ENCODE measurements at places on chromosomes 1 and 21.

DNA sequence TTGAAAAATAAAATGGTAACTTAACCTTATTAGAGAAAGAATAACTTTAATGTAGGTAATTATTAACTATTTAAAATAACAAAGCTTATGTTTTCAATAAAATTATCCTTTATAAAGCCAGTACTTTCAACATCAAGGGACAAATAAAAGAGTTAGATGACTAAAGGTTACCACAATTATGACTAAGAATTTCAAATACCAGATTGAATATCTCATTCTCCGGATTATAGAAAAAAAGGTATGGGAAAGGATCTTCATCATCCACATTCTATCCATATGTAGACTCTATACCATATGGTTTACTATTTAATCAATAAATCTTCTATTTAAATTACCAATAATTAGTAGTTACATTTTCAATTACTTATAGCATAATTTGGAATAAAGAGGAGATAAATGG lies 62.8 kb downstream of the TOR3A start:
- DNase-seq: no peak

- DNase-seq: no peak
Observed at GRCh38 chr21:26138615-26139257, 31.8 kb downstream of the APP start.

DNA sequence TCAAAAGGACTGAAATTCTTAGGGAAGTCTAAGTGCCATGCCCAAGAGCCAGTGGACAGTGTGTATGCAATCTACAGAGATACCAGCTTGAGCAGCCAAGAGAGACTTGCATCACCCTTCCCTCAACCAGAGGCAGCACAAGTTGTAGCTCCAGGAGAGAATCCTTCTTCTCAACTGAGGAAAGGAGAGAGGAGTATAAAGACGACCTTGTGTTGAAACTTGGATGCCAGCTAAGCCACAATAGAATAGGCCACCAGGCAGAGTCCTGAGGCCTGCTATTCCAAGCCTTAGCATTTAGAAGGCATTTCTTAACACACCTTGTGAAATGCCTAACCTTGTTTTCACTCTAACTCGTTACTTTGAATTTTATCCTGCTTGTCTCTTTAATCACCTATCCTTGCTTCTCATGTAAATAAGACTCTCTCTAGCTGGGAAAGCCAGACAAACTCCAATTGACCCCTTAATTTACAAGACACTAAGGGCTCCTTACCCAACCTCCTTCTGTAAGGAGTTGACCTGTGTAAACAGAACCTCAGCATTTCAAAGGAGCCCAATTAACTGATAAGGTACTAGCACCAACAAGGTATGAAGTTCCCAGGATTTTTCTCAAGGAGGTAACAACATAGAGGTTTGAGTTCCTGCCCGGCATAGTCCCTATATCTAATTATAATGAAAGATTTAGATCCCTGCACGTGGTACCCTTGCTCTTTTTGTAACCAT lies 738.8 kb downstream of the AMY1C start:
- no peak for DNase-seq

DNA sequence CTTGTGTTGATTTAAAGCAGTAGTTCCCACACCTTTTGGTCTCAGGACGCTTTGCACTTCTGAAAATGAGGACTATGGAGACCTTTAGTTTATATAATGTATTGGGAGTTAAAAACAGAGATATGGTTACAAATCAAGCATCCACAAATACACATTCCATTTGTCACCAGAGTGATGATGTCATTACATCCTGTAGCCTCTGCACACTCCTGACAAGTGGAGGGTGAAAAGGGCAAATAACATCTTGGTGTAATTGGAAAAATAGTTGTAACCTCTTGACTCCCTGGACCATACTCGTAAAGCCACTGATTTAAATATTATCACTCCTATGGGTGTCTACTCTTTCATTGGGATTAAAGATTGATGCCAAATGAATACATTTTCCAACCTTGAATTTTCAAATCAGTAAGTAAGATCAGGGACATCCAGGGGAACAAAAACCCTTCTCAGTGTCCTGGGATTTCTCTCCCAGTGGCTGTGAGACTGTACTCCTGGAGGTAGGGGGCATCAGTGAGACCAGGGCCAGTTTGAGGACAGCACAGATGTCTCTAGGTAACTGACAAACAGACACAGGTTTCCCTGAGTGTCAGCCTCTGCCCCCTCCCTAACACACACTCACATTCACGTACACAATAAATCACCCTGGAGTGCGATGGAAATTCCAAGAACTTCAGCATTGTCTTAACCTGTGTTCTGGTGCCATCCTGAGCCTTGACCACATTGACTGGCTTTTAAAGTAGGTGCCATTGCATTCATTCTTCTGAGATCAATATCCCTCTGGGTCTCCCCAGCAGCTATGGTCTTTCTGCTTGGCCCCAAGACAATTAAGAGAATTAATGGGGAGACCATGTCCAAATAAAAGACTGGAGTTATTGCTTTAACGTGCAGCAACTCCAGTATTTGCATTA lies 63.0 kb downstream of the NR5A2 start:
- no peak for DNase-seq

GRCh38 chr1:112687361-112687760 lies 12.9 kb downstream of the MOV10 start:
- DNase-seq: no peak

DNA sequence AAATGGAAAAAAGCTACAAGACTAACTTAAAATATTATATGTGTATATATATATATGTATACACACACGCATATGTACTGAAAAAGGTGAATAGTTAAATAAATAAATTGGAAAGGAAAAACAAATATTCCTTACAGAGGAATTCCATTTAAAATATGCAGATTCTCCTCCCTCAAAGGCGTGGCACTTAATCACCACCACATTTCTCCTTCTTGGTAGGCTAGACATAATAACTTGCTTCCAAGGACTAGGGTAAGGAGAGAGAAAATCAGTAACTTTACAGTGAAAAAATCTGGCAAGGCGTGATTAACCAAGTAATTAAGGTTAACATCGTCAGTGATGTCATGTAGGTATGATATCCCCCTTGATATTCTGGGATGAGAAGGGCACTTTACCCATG lies 84.0 kb upstream of the USP25 start:
- no peak for DNase-seq
